Upper lobe of right lung (tissue), 1 donor: ENCODE measurements at places on chromosomes 2 and 18. TPM values are rescaled to one million over a fixed set of nuclear protein-coding genes. Genes with fewer than 3 reads are reported as not detected.

- no peaks in the 10 kb centered on the region for H3K27me3 ChIP-seq
- no peak overlapping the region for H3K4me3 ChIP-seq
- H3K36me3 ChIP-seq, result no peaks in the 10 kb centered on the region
- no peak overlapping the region for H3K27ac ChIP-seq
- no peaks in the 10 kb centered on the region for H3K4me1 ChIP-seq
- DNase-seq, result no peak
Observed at GRCh38 chr2:142037066-142037465, 93.8 kb downstream of the LRP1B start.

GRCh38 chr2:71801969-71802368, 345.7 kb downstream of the CYP26B1 start:
- no peak overlapping the region for H3K27ac ChIP-seq
- no peaks in the 10 kb centered on the region for H3K4me1 ChIP-seq
- DNase-seq, result no peak
- H3K27me3 ChIP-seq, result no peaks in the 10 kb centered on the region
- no peaks in the 10 kb centered on the region for H3K36me3 ChIP-seq

GRCh38 chr2:177098001-177098613, 114.5 kb upstream of the HNRNPA3 start:
- no peak overlapping the region for H3K27ac ChIP-seq
- H3K36me3 ChIP-seq, result no peaks in the 10 kb centered on the region
- H3K4me3 ChIP-seq, result no peak overlapping the region

GRCh38 chr18:70673831-70674230, 385.0 kb downstream of the SOCS6 start:
- no peaks in the 10 kb centered on the region for H3K27me3 ChIP-seq
- no peak overlapping the region for H3K27ac ChIP-seq
- H3K36me3 ChIP-seq, result no peaks in the 10 kb centered on the region
- DNase-seq, result no peak
- no peaks in the 10 kb centered on the region for H3K4me1 ChIP-seq

- H3K4me1 ChIP-seq, result no peaks in the 10 kb centered on the region
- no peaks in the 10 kb centered on the region for H3K27me3 ChIP-seq
- no peaks in the 10 kb centered on the region for H3K36me3 ChIP-seq
- no peak for DNase-seq
- no peak overlapping the region for H3K4me3 ChIP-seq
Observed at GRCh38 chr18:73614812-73615211, 532.8 kb downstream of the FBXO15 start.

GRCh38 chr18:66872277-66872676, 268.4 kb upstream of the CDH19 start:
- H3K36me3 ChIP-seq, result no peaks in the 10 kb centered on the region
- no peaks in the 10 kb centered on the region for H3K4me1 ChIP-seq

DNA sequence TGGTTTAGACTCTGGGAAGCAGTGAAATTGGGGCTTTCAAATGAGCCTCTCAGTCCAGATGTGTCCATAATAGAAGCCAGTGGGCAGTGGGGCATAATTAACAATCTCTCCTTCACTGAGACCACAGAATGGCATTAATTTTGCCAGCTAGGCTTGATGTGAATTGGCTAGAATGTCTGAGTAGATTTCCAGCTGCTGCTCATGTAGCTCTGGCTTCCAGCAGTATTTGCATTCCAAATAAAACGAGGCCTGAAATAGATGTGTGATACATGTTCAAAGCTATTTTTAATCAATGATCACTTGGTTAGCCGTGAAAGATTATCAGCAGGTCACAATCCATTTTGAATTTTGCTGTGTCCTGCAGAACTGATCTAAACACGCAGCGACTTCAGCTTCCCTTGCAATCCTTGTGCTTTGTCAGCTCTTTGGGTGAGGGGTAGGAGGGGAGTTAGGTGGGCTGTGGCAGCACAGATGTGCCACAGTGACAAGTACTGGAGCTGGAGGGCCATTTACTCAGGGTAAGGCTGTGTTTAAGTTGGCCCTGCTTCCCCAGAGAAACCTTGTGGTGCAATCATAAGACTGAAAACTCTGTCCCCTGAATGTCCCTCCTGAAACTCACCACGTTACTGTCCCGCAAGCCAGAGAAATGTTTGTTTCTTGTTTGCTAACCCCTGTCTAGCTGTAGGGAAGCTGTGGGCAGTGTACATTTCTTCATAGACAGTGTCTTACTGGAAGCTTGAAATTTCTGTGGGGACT, 56.9 kb upstream of the TMEM178A start:
- H3K36me3 ChIP-seq, result no peaks in the 10 kb centered on the region
- peaks cover 9% of the 10 kb centered on the region for H3K4me1 ChIP-seq
- no peak for DNase-seq
- no peak overlapping the region for H3K27ac ChIP-seq
- no peak overlapping the region for H3K4me3 ChIP-seq

DNA sequence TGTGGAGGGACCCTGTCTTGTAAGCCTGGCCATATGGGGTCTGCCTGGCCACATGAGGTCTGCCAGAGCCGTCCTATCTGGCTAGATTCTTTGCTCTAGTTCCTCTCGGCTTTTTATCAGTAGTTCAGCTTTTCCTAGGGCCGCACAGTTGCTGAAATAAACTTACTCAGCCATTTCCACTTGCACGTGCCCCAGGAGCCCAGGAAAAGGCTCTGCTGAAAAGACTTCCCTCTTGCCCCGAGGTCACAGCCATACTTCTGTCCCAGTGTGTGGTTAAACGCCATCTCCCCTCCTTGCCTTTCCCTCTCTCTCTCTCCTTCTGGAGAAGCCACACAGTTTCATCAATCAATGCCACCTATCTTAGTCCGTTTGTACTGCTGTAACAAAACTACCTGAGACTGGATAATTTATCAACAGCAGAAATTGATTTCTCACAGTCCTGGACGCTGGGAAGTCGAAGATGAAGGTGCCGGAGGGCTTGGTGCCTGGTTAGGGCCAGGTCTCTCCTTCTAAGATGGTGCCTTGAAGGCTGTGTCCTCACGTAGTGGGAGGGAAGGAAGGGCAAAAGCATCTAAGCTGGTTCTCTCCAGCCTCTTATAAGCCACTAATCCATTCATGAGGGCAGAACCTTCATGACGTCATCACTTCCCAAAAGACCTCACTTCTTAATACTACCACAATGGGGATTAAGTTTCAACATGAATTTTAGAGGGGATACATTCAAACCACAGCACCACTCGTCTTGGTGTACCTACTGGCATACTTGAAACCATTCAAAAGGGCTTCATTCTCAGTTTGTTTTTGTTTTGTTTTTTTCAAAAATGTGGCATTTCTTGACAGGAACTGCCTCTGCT, 11.2 kb upstream of the GALM start:
- peaks cover 10% of the 10 kb centered on the region for H3K4me1 ChIP-seq
- H3K4me3 ChIP-seq, result no peak overlapping the region
- H3K36me3 ChIP-seq, result no peaks in the 10 kb centered on the region
- H3K27ac ChIP-seq, result no peak overlapping the region

DNA sequence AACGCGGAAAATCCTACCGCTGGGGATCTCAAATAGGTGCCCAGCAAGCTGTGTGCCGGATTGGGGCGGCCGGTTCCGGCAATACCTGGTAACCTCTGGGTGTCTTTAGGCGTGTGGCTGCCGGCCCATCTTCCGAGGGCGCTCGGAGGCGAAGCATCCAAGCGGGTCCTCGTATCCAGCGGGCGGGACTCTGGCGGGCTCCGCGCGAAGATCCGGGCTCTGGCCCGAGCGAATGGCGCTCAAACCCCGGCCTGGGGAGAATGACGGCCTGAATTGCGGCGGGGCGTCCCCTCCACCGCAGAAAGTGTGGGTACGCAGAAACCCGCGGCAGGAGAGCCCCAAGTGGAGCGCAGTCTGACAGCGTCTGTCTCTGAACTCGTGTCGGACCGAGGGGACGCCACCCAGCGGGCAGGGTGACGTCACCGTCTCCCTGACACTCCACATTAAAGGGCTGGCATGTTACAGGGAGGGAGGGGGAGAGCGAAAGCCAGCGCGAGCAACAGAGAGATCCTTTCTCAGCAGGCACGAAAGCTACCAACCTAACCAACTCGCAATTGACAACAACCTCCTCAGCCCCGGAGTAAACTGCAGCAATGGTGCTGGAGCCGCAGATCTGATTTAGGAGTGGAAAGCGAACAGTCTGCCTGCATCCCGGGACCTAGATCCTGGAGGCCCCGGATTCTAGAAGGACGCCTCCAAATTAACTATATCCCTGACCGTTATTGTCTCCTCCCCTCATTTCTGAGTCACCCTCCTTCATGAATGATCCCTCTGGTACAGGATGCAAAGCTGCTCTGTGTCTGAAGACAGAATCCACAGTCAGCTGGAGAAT, at the start of gene SKOR2:
Gene SKOR2 (minus strand): TSS at position 372 of the 832 bp plus-strand sequence. CDS start 2,477 bp downstream, outside the sequence.
- no peak within 1 kb of the TSS for H3K4me3 ChIP-seq
- DNase-seq, result no peak
- no peaks in the 10 kb centered on the region for H3K36me3 ChIP-seq

DNA sequence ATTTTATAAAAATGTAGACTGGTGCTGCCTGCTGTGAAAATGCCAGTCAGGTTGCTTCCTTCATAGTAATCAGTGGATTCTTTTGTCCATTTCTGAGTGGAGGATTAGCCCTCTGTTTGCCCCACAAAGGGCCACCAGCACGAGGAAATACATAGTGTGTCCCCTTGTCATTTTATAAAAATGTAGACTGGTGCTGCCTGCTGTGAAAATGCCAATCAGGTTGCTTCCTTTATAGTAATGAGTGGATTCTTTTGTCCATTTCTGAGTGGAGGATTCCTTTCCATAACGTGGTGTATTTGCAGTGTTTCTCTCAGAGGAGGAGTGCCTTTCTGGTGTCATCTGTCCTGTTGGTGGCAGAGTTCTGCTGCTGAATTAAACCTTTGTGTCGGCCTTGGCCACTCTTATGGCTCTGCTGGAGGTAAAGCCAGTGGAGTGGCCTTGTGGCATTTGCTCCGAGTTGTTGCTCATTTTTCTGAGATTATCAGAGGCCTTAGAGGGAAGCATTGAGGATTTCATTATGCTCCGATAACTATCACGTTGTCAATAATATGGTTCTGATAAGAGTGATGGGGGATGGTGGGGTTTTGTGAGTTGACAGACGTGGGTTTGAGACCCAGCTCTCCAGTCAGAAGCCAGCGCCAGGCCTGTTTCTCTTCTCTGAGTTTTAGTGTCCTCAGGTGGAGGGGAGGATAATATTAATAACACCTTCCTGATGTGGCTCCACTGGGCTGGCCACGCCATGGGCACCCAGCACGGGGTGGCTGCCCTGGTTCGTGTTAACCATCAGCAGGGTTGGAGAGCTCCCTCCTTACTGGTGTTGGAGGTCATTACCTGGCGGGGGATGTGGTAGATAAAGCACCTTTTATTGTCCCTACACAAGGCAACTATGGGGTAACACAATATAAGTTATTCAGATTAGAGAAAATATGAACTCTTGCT, 96.6 kb downstream of the NEDD4L start:
- H3K36me3 ChIP-seq, result no peaks in the 10 kb centered on the region
- H3K27ac ChIP-seq, result no peak overlapping the region
- peaks cover 9% of the 10 kb centered on the region for H3K4me1 ChIP-seq

DNA sequence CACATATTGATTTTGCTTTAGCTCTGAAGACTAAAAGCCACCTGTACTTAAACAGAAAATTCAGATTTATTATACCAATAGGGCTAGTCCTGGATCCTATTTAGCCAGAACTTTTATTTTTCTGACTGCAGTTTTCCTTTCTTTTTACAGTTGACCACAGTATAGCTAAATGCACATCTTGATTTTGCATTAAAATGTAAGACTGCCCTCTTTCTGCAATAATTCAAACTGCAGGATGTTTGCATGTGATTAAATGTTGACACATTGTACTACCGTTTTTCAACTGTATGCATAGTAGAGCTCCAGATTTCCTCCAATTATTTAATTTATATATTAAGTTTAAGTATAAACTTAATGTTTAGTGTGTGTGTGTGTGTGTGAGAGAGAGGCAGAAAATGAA, 1262.9 kb downstream of the SUCLG1 start:
- H3K27ac ChIP-seq, result no peak overlapping the region
- H3K36me3 ChIP-seq, result no peaks in the 10 kb centered on the region
- no peaks in the 10 kb centered on the region for H3K4me1 ChIP-seq
- DNase-seq, result no peak

- H3K27me3 ChIP-seq, result peaks cover 4% of the 10 kb centered on the region
- H3K4me1 ChIP-seq, result peaks cover 4% of the 10 kb centered on the region
- H3K4me3 ChIP-seq, result no peak overlapping the region
- no peak for DNase-seq
Observed at GRCh38 chr18:8657873-8658470, 47.4 kb upstream of the MTCL1 start.

DNA sequence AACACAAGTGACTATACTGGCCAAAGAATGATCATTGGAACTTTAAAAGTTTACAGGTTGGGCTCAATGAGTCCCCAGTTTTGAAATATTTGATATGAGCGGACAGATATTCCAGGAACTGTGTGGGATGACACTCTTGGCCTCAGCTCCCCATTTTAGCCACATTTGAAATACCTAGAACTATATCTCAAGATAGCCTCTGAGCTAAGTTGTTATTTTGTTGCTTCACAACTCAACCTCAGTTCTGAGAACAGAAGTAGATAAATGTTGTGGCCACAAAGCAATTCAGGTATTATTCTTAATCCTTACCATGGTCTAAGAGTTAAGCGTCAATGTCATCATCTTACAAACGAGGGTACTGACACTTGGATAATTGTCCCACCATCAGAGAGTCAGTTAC, 172.2 kb upstream of the SETBP1 start:
- H3K27ac ChIP-seq, result peak overlapping the region; percentile 53
- H3K4me3 ChIP-seq, result no peak overlapping the region
- H3K36me3 ChIP-seq, result no peaks in the 10 kb centered on the region
- no peak for DNase-seq

GRCh38 chr2:218315397-218315796, 23.1 kb upstream of the TMBIM1 start:
- no peaks in the 10 kb centered on the region for H3K27me3 ChIP-seq
- peaks cover 18% of the 10 kb centered on the region for H3K4me1 ChIP-seq
- DNase-seq, result no peak
- no peak overlapping the region for H3K27ac ChIP-seq
- H3K4me3 ChIP-seq, result no peak overlapping the region

- DNase-seq, result no peak
- H3K4me1 ChIP-seq, result no peaks in the 10 kb centered on the region
- H3K27ac ChIP-seq, result no peak overlapping the region
- no peaks in the 10 kb centered on the region for H3K36me3 ChIP-seq
Observed at GRCh38 chr2:71313016-71313766, 18.4 kb upstream of the ZNF638 start.

GRCh38 chr2:230412846-230413245, 3.2 kb upstream of the SP100 start:
- no peak for DNase-seq
- peaks cover 23% of the 10 kb centered on the region for H3K4me1 ChIP-seq
- no peaks in the 10 kb centered on the region for H3K27me3 ChIP-seq
- no peak overlapping the region for H3K4me3 ChIP-seq
- no peak overlapping the region for H3K27ac ChIP-seq

- H3K4me1 ChIP-seq, result peaks cover 8% of the 10 kb centered on the region
- no peak overlapping the region for H3K27ac ChIP-seq
- DNase-seq, result no peak
- H3K36me3 ChIP-seq, result no peaks in the 10 kb centered on the region
- H3K27me3 ChIP-seq, result no peaks in the 10 kb centered on the region
- no peak overlapping the region for H3K4me3 ChIP-seq
Observed at GRCh38 chr18:76589866-76590265, 94.8 kb upstream of the ZNF516 start.

HAAO gene
- total RNA-seq, result 6.4 TPM

CFAP65 gene
- not detected for total RNA-seq

OXER1 gene
- total RNA-seq, result 1.1 TPM

DUSP19 gene
- 3.0 TPM for total RNA-seq
